ENCODE measurements at places on chromosomes 5 and 9.

GRCh38 chr9:126791406-126792230 lies 13.2 kb upstream of the ZBTB43 start:
- DNase-seq, result no peak

DNA sequence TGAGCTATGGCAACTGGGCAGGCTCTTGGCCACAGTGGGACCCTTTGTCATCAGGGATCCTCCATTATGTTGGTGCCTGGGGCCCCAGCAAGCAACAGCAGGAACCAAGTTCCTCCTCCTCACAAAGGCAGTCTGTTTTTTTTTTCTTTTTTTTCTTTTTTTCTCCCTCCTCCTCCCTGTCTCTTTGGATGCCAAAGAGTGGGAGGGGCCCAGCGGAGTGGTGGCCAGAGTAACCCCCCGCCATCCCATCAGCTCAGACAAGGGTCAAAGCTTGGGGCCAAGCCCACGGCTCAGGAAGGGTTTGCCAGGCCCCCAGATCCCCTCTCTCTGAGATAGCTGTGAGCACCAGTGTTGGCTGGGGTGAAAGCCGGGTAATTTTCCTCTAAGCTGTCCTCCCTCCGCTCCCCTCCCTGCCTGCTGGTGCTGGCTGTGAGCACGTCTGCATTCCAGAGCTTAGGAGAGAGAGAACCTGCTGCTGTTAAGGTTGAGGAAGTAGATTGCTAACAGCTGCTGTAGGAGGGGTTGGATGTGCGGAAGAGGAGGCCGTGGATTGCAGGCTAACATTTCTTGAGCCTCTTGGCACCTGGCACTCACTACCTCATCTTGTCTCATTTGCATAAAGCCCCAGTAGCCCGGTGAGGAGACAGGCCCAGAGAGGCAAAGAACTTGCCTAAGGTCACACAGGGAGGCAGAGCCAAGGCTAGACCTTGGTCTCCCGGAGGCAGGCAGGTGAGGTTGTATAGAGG lies 21.2 kb downstream of the GSN start:
- no peak for DNase-seq

DNA sequence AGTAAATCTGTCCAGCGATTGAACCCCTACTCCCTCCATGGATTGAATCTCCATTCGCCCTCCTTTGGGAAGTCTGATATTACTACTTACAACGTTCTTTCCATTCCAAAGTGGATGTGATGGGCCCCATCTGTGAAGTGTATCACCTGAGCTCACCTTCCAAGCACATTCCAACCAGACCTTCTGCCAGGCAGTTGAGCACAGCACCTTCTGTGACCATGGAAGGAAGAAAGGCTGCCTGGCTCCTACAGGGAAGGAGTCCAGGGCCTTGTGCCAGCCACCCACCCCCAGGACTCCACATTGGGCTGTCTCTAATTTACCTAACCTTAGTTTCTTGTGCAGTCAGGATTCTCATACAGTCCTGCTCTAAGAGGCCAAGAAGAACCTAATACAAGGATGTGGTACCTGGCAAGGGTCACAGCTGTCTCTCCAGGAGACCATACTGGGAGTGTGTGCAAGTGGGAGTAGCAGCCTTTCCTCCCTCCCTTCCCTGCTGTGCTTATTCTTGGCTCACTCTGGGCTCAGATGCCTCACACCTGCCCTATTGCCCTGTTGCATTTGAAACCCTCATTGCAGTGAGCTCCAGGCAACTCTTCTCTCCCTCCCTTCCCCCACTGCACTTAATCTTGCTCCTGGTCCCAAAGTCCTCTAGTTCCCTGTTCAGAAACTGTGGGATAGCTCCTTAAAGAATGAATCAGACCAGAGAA lies 116.1 kb downstream of the NRG2 start:
- DNase-seq, result no peak

- no peak for DNase-seq
Measured at GRCh38 chr9:99962680-99963261, 56.3 kb downstream of the STX17 start.

DNA sequence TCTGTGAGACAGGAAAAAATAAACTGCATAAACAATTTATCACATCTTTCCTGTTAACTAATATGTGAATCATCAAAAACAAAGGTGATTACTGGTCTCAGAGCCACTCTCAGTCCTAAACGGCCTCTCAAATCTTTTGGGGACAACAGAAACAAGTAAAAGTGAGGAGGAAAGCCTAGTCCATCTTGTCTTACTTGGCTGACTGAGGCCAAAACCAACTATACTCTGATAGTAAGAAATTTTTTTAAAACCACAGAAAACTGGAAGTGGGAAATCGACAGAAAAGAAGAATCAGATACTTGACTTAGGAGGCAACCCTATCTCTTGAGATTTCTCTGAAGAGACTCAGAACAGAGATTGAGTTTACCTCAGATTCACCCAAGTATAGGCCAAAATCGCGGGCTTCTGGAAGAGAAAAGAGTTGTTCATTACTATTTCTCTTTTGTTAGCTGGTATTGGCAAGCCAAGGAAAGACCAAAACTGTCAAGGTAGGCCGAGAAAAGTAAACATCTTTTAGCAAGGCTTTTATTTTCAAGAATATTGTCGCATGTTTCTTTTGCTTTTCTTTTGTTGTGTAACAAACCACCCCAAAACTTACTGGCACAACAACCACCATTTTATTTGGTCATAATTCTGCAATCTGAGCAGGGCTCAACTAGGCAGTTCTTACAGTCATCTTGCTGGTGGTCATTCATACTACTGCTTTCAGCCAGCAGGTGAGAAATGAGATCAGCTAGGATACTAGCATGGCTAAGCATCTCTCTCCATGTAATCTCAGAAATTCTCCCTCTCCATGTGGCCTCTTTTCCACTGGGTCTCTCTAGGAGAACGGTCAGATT lies 46.1 kb downstream of the RFX3 start:
- no peak for DNase-seq

- no peak for DNase-seq
Measured at GRCh38 chr5:128213340-128213739, 129.8 kb downstream of the SLC12A2 start.

DNA sequence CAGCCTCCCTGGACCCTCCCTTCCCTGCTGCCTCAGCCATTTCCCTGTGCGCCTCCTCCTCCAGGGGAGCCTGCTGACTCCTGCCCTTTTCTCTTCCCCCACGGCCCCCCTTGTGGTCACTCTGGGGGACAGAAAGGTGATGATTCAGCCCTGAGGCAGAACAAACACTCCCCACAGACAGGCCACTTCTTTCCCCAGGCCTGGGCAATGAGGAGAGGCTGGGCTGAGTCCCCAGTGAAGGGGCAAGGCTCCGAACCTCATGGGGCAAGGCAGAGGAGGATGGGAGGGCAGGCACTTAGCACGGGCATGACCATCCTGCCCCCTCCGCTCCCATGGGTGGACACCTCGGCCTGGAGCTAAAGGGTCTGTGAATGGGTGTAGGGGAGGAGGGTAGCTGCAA lies 21.0 kb downstream of the CSF1R start:
- no peak for DNase-seq

DNA sequence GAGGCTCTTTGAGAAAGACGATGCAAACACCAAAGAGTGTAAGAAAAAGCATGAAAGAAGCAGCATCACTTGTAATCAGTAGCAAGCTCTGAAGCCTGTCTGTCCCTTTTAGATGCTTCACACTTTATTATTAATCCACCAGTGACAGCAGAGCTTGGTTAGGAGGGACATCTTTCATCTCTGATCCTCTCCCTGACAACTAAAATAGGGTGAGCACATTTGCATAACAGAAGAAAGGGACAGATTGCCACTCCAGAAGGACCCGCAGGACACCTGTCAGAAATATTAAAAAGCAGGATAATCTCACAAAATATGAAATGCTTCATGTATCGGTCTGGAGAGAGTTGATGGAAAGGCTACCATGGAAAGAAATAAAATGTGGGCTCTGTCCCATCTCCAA lies 71.4 kb upstream of the MAP1B start:
- no peak for DNase-seq

- no peak for DNase-seq
Measured at GRCh38 chr5:90406466-90406865, 3.1 kb downstream of the CETN3 start.

DNA sequence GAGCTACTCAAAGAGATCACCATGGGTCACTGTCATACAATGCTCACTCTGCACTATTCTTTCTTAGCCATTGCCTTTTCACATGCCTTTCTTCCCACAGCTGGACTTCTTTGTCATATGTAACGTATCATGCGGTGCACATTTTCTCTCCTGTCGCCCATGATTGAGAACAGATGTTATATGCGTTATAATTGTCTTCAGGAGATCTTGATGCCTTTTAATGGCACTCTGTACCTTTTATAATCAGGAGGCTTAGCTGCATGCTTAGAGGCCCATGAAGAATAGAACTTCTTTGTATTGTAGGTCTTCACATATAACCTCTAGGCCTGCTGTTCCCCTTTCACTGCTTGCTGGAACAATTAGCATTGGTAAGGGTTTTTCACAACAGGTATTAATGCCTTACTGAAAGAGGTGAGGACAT lies 436.1 kb downstream of the CDH10 start:
- DNase-seq, result no peak

DNA sequence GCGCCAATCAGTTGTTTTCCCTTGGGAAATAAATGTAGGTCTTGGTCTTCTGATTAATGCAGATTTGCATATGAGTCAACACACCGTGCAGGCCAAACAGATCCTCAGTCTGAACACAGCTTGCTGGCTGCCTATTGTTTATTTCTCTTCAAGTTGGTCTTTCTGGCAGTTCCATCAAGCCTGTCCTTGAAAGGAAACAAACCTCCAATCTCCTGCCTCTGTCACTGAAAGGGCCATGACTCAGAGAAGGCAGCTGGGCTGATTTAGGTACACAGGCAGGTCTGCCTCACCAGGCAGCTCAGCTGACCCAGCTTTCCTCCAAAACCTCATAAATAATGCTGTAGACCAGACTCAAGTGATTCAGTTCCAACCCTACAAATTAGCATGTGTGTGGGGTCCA lies 175.9 kb downstream of the MAN2A1 start:
- no peak for DNase-seq

- DNase-seq, result no peak
Measured at GRCh38 chr5:150787656-150788055, 9.1 kb downstream of the SMIM3 start.

GRCh38 chr5:74401946-74402320 lies 238.6 kb downstream of the ENC1 start:
- no peak for DNase-seq

GRCh38 chr9:124471761-124472160 lies 21.5 kb downstream of the ADGRD2 start:
- no peak for DNase-seq

GRCh38 chr9:133522073-133522910 lies 2.5 kb downstream of the MYMK start:
- no peak for DNase-seq

DNA sequence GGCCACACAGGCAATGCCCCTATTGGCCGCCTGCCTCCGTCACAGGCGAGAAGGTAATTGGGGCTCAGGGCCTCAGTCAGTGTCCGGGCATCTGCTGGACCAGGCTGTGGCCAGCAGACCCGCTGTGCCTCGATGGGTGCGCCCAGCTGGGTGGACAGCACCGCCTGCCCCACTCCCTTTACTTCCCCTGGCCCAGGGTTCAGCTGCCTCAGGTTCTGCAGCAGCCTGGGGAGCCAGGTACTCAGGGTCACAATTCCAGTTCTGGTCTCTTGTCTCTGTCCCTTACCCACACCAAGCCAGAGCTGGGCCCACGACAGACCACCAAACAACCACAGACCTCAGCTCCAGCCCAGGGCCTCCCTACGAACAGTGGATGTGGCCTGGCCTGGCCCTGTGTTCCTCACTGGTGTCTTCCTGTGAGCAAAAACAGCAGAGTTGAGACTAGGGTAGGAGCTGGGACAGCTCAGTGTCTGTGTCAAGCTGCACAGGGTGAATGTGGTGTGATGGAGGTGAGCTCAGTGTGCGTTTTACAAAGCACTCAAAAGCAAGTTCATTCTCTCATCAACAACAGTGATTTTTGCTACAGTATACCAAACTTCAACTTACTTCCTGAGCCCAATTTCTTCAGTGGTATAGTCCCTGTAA lies 33.4 kb upstream of the SUSD3 start:
- DNase-seq, result no peak

DNA sequence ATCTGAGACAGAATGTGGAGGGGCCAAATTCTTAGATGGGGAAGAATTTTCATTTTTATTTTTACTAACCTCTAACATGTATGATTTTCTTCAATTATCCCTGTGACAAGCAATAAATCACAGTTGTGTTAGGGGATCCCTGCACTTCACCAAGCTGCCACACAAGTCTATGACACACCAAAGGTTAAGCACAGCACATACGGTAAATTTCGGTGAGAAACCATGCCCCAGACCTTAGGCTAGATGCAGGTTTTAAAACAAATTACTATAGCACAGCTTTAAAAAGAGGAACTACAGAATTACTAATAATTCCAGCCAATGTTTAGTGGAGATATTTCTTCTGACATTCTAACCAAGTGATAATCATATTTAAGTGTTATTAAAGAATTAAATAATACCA lies 175.7 kb upstream of the RORB start:
- no peak for DNase-seq

- no peak for DNase-seq
Measured at GRCh38 chr9:107273634-107274033, 9.4 kb upstream of the RAD23B start.

DNA sequence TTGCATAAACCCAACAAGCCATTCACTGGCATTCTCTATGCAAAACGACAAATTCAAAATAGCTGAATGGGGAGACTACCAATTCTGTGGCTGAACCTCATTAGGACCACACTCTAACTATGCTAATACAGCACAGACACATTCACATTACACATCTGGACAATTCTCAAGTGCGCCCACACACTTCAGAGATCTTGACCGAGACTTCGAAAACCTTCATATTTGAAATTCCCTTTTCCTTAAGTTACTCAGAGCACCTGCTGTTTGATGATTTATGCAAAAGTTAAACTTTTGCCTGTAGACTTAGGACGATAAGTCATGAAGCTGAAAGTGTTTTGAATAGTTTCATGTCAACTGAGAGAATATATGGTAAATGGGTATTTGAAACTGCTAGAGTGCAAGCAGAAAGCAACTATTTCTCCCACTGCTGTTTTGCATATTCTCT lies 111.9 kb downstream of the FBN2 start:
- no peak for DNase-seq

- DNase-seq, result no peak
Measured at GRCh38 chr5:160185626-160186360, 43.5 kb upstream of the FABP6 start.

DNA sequence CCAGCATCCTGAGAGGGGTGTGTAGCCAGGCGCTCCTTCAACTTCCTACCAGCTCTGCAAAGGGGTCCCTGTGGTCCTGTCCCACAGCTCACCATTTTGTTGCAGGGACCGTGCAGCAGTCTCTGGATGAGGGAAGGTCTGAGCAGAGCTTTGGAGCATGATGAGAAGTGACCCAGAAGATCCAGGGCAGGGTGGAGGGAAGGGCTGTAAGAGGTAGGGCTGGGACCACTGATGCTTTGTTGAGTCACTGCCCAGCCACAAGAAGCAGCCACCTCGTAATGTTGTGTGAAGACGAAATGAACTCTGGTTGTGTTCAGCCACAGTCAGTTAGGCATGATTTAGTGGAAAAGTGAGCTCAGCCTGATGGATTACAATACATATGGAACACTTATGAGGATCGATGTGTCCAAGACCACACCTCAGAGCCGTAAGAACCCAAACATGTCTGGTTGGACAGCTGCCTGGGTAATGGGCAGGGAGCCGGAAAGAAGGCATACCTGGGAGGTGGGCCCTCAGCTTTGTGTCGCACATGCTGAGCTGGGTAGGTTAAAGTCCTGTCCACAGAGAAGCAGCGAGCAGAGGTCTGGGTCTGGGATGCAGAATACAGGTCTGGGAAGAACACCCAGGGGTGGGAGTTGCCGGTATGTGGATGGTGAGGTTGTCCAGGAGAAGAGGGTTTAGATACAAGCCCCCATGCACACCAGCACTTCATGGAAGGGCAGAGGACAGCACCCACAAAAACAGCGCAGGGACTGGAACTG lies 250.1 kb downstream of the GADD45G start:
- DNase-seq, result no peak

GRCh38 chr5:100270023-100270771 lies 265.0 kb upstream of the FAM174A start:
- no peak for DNase-seq
